ELF-1 (cell line): ENCODE measurements at places on chromosomes 13 and 19.
A peak's percentile ranks its signal among the peaks of the same experiment; 100 is the strongest.

DNA sequence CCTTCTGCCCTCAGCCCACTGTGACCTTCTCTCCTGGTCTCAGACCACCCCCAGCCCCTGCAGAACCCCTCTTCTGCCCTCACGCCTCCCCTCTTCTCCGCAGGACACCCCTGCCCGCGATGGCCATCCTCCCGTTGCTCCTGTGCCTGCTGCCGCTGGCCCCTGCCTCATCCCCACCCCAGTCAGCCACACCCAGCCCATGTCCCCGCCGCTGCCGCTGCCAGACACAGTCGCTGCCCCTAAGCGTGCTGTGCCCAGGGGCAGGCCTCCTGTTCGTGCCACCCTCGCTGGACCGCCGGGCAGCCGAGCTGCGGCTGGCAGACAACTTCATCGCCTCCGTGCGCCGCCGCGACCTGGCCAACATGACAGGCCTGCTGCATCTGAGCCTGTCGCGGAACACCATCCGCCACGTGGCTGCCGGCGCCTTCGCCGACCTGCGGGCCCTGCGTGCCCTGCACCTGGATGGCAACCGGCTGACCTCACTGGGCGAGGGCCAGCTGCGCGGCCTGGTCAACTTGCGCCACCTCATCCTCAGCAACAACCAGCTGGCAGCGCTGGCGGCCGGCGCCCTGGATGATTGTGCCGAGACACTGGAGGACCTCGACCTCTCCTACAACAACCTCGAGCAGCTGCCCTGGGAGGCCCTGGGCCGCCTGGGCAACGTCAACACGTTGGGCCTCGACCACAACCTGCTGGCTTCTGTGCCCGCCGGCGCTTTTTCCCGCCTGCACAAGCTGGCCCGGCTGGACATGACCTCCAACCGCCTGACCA lies 3.3 kb downstream of the LRFN3 start:
- no peak for DNase-seq

DNA sequence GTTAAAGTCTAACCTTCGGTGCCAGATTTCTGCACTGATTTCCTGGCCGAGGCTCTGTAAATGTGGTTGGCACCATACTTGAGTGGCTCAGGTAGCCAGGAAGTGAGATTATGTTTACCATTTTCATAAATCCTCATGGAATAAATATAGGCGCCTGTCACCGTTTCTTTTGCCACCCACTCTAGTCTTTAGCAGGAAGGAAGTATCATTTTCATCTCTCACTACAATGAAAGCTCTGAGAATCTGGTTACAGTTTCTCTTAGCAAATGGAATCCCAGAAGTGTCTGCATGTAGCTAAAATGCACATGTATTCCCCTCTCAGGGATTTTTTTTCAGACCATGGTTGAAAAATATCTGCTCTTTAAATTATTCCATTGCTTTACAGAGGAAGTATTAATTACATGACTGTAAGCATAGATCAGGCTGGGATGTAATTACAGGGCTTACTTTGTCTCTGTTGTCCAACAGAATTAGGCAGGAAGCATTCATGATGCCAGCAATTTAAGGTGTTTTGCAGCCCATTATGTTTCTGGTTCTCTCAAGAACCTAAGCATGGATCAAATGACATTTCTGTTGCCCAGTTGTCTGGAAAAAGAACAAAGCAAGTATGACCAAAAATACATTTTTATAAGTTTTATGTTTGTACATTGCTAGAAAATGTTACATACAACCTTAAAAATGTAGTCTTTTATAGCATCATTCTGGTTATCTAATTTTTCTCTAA lies 221.7 kb upstream of the SPRY2 start:
- DNase-seq, result no peak

DNA sequence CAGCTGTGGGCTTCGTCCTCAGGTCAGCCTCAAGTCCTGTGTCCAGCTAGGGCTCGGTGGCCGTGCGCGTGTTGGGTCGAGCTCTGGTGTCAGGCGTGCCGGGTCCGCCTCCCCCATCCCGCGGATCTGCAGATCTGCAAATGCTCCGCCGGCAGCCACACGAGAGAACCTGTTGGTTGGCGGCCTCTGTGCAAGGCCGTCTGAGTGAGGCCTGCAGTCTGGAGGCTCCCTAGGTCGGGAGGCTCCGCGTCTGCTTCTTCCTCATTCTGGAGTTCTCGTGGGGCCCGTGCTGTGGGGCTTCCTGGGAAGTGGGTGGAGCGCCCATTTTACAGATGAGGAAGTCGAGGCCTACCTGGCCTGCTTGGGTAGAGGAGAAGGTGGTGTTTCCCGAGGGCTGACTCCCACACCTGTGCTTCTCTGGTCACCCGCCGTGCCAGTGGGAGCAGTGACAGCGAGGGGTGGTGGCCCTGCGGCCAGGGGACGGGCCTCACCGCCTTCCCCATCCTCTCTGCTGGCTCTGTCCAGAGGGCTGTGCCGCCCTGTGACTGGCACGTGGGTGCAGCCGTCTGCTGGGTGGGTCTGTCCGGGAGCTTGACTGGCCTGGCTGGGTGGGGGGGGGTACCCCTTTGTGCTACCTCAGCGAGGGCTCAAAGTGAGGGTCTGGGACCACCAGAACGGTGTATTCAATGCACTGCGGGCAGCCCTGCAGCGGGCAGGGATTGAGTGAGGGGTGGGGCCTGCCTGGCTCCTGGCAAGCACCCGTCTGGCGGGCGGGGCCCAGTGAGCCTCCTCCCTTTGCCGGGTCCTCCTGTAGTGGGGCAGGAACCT lies 3.3 kb downstream of the CSNK1G2 start:
- DNase-seq, result peak; percentile 31

GRCh38 chr13:24670174-24670573 lies 10.0 kb upstream of the ATP12A start:
- no peak for DNase-seq

DNA sequence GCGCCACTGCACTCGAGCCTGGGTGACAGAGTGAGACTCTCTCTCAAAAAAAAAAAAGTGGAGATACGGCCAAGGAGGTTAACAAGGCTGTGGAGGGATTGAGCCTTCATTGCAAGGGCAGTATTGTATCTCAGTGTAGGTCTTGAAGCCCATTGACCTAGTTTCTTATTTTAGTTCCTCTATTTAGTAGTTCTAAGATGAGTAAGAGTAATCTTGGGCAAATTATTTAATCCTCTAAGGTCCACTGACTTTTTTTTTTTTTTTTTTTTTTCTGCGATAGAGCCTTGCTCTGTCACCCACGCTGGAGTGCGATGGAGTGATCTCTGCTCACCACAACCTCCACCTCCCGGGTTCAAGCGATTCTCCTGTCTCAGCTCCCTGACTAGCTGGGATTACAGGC lies 14.3 kb upstream of the ILF3 start:
- DNase-seq, result no peak

GRCh38 chr19:50377051-50377461 lies 799 bp downstream of the NR1H2 start:
- peak; percentile 68 for DNase-seq

GRCh38 chr19:18762125-18763023 lies 28.7 kb downstream of the COMP start:
- no peak for DNase-seq

GRCh38 chr19:19628501-19629134 lies 598 bp upstream of the LPAR2 start:
- DNase-seq, result peak; percentile 78

DNA sequence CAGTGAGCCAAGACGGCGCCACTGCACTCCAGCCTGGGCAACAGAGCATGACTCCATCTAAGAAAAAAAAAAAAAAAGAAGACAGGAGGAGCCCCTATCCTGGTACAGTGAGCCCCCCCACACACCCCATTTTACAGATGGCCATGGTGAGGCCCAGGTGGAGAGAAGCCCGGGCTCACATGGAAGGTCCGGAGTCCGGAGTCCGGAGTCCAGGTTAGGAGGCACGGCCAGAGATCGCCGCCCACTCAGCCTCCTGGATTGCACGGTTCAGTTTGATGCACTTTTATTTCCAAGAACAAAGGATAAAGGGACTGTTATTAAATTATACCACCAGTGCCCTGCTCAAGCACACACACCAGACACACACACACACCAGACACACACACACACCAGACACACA lies 11.3 kb upstream of the BTBD2 start:
- no peak for DNase-seq

DNA sequence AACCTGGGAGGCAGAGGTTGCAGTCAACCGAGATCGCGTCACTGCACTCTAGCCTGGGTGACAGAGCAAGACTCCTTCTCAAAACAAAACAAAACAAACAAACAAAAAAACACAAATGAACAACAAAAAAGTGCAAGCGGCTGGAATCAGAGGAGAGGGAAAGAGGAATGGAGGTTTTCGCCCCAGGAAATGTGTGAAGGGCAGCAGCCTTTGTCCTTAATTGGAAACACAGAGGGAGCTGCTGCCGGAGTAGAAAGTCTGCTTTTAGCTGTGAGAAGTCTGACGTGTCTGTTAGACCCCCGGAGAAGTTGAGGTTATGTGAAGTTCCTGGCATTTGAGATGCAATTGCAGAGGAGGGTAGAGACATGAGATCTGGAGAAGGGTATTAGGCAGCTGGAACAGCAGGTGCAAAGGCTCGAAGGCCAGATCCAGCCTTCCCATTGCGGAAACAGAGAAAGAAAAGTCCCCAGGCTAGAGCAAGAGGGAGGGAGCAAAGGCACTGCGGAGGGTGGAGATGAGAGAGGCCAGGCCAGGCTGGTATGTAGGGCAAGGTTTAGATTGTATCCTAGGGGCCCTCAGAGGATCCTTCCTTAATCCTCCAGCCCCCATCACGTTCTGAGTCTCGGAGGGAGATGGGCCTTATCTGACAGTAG lies 473 bp downstream of the TMIGD2 start:
- peak; percentile 71 for DNase-seq

DNA sequence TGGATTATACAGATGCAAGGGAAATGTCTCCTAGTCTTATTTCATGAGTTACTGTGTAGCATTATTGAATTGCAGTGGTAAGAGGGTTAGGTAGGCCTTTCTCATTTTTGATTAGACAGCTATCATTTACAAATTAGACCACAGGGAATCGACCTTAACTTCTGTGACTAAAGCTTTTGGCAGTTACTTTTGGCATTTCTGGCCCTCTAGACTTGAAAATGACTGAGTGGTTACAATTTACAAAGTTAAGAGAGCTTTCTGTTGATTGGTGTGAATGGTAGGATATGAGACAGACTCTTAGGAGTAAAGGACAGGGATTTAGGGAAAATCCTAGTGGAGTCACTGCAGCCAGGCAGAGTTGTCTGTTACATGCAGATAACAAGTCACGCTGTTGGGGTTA lies 86.1 kb downstream of the GGACT start:
- no peak for DNase-seq

- no peak for DNase-seq
Observed at GRCh38 chr19:46402725-46403124, 10.6 kb downstream of the CCDC8 start.

GRCh38 chr13:75771818-75772217 lies 135.7 kb downstream of the LMO7 start:
- no peak for DNase-seq

DNA sequence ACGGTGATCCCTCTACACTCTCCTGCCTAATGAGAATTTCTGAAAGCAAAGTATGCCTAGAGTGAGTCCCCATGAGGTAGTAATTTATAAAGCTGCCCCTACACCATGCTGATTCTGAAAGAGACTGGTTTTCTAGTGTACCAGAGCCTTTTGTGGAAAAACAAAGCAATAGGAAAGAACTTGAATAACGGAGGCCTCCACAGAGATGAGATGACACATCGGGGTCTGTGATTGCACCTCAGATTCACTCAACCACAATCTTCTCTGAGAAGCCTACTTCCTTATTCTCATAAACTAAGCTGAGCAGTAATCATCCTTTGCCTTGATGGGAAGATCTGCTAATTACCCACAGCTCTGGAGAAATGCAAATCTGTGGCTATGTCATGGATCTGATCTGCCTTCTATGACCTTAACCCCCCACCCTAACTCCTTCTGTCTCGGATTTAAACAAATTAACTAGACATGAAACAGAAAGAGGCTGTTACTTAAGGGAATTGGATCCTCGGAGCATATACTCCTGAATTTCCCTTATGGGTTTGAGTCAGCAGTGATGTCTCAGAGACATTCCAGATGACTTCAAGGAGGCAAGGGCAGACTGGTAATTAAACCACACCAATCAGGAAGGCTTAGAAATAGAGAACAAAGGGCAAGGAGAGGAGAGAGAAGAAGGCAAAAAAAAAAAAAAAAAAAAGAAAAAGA lies 128.0 kb downstream of the DCT start:
- DNase-seq, result no peak

- DNase-seq, result no peak
Observed at GRCh38 chr19:50379602-50380001, 3.3 kb downstream of the NR1H2 start.

DNA sequence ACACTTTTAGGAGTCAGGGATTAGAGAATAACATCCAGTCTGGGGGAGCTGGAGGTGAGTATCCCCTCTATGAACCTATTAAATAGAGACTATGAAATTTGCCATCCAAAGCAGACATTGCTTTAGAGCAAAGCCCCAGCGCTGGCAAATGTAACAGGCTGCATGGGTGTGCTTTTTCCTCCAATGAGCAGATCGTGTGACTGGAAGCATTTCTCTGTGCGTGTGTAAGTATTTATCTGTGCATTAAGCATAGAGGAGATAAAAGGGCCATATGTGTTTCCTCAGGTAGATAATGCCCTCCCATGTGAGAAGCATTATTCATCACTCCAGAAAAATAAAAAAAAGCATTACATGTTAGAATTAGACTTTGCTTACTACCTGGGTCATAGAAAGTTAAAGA lies 924 bp downstream of the TNFSF13B start:
- DNase-seq, result no peak

- DNase-seq, result no peak
Observed at GRCh38 chr13:48939728-48940127, 36.0 kb upstream of the FNDC3A start.

DNA sequence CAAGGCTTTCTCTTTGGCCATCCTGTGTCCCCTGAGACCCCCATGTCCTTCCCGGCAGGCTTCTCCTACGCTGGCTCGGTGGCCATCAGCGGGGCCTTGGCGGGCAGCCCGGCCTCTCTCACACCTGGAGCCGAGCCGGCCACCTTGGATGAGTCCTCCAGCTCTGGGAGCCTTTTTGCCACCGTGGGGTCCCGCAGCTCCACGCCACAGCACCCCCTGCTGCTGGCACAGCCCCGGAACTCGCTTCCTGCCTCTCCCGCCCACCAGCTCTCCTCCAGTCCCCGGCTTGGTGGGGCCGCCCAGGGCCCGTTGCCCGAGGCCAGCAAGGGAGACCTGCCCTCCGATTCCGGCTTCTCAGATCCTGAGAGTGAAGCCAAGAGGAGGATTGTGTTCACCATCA lies 14.2 kb downstream of the PLEKHJ1 start:
- no peak for DNase-seq

- no peak for DNase-seq
Observed at GRCh38 chr19:14545716-14546082, 16.3 kb downstream of the TECR start.
